A172 (cell line): ENCODE measurements at places on chromosomes 7 and 10. TPM values are rescaled to one million over a fixed set of nuclear protein-coding genes. Genes with fewer than 3 reads are reported as not detected.

- DNase-seq: no peak
These were observed 394.1 kb upstream of the PHF14 start for GRCh38 chr7:10579561-10579960.

DNA sequence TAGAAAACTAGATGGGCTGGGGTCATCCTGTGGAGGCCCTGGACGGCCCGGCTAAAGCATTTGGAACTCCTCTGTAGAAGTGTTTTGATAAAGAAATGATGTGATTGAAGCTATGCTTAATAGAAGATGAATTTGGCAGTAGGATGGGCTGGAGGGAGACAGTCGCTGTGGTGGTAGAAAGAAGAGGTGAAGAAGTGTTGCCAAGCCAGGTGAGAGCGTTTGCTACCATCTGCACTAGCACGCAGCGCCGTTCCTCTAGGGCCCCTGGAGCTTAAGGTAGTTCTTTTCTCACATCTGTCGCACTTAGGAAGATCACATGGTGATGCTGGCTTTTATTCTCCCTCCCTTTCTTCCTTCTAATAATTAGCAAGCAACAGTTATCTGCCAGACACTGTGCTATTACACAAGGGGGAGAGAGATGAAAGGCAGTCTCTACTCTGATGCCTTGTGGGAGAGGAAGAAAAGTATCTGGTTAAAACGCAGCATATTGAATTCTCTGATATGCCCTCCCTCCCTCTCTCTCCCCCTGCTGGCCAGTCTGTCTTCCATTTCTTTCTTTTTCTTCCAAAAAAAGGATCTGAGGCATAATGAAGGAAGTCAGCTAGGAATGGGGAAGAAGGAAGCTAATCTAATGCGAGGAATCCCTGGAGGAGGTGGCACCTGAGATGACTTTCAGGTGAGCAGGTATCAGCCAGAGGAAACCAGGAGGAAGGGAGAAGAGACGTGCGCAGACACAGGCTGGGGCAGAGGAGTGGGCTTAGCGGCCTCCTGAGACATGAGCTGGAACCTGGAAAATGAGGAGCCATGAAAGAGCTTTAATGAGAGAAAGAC lies 162.3 kb upstream of the KLF14 start:
- DNase-seq: peak; percentile 44

Gene AQP1
- total RNA-seq: 25.1 and 25.9 TPM in 2 replicates

Gene VSTM2A
- total RNA-seq: not detected in 2 replicates

Gene ITIH2
- total RNA-seq: not detected in 2 replicates

DNA sequence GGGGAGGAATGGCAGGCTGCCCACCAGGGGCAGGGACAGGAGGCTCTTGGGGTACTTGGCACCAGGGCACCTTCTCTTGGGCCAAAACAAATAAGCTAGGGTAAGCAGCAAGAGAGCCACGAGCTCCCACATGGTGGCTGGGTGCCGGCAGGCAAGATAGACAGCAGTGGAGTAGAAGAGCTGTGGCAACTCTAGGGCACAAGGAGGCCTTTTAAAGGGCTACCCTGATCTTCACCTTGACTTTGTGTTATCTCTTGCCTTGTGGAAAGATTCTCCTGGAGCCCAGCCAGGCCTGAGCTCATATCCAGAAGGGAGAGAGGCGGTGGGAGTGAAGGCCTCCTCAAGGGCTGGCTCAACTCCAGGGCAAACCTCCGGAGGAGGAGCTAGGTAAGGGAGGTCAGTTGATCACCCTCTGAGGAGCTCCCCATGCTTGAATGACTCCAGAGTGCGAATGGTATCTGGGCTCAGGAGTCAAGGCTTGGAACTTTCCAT lies at the start of gene CYP17A1:
CYP17A1 (minus strand) TSS at position 184 of the 492 bp plus-strand sequence; CDS start at position 132, 52 bp downstream.
- DNase-seq: no peak

Gene PODXL
- 446 and 531 TPM in 2 replicates for total RNA-seq

DNA sequence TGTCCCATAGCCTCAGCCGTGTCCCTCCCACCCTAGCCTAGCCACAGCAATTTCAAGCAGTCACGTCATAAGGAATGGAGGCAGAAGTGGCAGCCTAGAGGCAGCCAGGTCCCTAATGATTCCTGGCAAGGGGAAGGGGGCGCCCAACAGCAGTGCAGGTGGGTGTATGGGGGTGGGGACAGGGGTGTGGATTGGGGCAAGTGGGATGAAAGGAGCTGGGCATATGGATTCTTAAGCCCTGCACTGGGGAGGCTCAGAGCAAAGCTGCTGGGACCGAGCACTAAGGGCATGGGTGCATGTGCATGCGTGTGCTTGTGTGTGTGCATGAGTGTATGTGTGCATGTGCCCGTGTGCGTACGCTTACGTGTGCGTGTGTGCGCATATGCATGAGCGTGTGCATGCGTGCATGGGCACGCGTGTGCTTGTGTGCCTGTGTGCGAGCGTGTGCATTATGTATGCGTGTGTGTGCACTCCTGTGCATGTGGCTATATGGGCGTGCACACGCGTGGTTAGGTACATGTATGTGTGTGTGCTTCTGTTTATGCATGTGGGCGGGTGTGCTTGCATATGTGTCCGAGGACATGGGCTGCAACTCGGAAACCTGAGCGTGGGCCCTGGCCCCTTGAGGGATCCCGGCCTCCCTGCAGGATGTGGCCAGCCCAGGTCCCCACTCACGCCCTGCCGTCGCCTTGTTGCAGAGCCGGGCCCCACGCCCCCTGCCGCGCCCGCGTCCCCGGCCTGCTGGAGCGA lies 34.1 kb downstream of the SH2B2 start:
- DNase-seq: no peak

Gene AGR2
- not detected in 2 replicates for total RNA-seq

DNA sequence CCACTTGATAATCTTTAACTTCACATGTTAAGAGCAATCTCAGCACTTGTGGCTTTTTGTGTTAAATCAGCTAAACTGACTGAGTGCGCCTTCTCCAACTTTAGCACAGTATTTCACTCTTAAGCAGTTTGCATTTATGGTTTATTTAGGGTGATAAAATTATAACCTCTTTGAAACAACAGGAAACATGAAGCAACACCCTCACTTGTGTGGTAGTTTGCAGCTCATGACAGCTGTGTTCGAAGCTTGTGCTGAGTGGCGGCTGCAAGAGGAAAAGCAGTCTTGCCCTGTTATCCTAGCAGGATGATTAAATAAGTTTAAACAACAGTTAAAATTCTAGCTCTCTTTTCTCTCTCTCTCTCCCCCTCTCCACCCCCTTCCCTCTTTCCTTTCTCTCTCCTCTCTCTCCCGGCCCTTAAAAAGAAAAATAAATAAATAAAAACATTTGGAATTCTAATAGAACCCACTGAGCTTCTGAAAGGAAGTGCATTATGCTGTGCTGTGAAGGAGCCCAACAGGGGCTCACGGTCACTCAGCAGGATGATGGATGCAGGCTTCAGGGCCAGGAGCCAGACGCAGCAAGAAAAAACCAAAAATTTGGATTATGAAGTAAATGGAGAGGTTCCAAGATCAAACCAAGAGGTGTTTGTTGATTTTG lies 25.2 kb downstream of the OGDH start:
- DNase-seq: no peak

GRCh38 chr7:82258181-82258580 lies 185.4 kb downstream of the CACNA2D1 start:
- no peak for DNase-seq

DNA sequence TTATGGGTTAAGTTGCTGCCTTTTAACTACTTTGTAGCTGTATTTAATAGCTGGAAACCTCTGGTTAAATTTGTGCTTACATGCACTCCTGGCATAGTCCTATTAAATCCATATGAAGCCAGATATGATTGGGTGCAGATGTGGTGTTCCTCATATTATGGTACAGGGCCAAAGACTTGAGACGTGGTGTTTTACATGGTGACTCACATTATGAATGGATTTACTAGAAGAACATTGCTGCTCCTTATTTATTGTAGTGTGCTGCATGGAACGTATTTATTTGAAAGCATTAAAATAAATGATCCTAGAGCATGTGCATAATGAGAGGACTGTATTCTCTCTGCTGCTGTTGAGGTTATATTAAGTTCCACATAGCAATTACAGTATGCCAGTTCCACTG lies 224.1 kb downstream of the SLC25A13 start:
- DNase-seq: no peak

- no peak for DNase-seq
These were observed 3.8 kb downstream of the PRKCQ start for GRCh38 chr10:6576326-6576725.

Gene CLDN3
- total RNA-seq: not detected in 2 replicates

Gene TRIL
- total RNA-seq: not detected in 2 replicates

Gene GSDME
- total RNA-seq: 39.0 and 43.0 TPM in 2 replicates

DNA sequence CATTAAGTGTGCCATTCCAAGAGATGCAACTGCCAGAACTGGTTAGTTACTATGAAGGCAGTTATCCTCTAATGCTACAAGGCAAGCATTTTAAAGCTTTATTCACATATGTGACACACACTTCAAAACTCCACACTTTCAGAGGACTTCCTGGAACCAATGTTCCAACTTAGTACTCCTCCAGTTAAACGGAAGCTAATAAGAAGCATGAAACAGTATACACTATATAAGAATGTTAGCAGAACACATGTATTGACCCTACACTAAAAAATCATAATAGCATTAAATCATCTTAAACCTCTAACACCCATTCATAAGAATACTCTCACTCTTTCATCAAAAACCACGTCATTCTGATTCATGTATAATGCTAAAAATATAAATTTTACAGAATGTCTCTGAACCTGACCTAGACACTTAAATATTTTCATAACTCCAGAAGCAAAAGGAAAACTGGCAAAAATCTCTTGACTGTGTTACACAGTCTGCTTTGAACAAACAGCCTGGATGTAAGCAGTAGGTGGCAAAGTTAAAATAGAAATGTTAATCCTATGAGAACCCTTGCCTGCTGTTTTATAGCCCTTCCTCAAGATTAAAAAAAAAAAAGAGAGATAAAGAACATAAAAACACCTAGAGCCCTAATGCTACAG lies 135.0 kb downstream of the SEMA3C start:
- DNase-seq: peak; percentile 35

DNA sequence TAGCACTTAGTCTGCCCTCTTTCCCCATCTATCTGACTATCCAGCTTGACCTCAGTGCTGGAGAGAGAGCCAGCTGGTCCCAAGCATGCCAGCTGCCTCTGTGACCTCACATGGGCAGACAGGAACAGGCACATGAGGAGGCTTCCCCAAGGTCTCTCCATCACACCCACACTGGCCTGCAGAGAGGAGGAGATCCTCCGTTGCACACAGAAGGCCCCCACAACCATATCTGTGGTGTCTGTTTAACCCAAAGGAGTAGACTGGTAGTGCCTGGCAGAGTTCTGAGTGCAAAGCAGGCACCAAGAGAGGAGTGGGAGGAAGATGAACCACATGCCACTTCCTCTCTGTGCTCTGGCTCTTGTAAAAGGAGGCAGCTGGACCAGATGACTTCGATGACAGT lies 4.8 kb upstream of the ANK3 start:
- no peak for DNase-seq

DNA sequence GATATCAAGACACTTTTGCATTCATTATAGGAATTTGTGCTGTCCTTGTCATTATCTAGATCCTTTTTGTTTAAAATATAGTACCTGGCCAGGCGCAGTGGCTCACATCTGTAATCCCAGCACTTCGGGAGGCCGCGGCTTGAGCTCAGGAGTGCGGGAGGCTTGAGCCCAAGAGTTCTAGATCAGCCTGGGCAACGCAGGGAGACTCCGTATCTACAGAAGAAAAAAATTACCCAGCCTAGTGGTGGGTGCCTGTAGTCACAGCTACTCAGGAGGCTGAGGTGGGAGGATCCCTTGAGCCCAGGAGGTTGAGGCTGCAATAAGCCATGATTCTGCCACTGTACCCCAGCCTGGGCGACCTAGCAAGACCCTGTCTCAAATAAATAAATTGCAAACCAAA lies 621 bp upstream of the MORN4 start:
- DNase-seq: no peak

Gene PLXDC2
- total RNA-seq: 7.0 and 21.8 TPM in 2 replicates

Gene CRYGN
- total RNA-seq: 1.2 TPM in 1 of 2 replicates, not detected in the other

DNA sequence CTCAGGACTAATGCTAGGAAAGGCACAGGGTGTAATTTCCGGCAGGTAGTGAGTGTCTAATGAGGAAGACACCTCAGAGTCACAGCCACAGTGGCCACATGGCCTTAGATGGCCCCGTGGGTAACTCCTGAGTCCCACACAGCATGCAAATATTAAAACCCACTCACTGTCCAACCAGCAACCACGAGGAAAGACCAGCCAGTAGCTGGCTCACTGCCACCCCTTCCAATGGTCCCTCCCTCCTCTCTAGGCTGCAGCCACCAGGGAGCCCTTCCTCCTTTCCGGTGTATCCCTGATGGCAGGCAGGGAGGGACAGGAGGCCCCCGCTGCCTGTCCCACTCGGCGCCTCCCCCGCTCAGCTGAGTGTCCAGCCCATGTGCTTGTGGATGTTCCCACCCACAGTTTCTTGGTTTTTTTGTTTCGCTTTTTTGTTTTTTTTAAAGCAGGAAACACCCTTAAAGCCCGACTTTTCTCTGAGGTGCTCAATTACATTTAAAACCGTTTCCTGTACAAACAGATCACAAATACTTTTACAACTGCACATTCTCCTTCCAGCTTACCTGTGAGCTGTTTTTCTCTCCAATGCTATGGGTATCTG lies 9.2 kb downstream of the BNIP3 start:
- DNase-seq: peak; percentile 59

DNA sequence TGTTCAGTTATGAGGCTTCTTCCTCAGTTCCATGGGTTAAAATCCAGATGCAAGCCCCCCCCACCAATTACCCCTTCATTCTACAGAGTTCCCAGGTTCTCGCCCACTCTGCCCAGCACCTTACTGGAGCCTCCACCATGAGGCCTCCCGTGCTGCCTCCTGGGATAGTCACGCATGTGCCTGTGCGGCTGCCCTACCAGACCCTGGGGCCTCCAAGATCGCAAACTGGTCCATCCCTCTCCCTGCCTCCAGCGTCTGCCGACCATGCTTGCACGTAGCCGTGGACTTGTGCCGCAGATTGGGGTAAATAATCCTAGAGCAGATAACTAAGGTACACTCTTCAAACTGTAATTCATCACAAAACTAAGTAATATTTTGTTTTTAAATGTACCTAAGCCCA lies 611.2 kb downstream of the PTPRN2 start:
- no peak for DNase-seq

DNA sequence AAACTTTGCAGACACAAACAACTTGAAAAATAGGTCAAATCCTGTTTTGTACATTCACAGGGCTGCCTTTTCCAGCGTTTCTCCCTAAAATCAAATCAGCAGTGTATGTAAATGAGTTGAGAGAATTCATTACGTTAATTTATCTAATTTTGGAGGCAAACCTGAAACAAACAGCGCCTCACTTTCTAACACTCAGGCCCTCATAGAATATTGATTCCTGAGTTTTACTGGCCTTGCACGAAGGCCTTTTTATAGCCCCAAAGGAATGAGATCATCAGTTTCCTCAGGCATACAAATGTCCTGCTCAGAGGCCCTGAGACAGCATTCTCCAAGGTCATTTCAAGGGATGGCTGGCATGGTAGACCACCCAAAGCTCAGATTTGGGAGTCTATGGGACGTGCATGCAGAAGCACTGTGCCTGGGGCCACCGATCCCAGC lies 131.7 kb upstream of the CHST15 start:
- DNase-seq: no peak
